Fibroblast of skin of right quadriceps (primary cell): ENCODE measurements at places on chromosomes 5 and 9.

DNA sequence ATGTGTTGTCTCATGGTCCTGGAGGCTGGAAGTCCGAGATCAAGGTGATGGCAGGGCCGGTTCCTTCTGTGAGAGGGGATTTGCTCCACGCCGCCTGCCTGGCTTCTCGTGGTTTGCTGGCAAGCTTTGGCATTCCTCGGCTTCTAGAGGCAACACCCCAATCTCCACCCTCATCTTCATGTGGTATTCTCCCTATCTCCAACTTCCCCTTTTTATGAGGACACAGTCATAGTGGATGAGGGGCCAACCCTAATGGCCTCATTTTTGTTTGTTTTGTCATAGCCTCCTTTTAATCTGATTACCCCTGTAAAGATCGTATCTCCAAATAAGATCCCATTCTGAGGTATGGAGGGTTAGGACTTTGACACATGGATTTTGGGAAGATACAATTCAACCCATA lies 41.7 kb upstream of the CLK4 start:
- no peak for DNase-seq

GRCh38 chr5:146203011-146203871 lies at the start of gene RBM27:
RBM27 (plus strand) TSS chr5:146203605; CDS start chr5:146203766, 161 bp downstream.
- peak; percentile 99 for DNase-seq

DNA sequence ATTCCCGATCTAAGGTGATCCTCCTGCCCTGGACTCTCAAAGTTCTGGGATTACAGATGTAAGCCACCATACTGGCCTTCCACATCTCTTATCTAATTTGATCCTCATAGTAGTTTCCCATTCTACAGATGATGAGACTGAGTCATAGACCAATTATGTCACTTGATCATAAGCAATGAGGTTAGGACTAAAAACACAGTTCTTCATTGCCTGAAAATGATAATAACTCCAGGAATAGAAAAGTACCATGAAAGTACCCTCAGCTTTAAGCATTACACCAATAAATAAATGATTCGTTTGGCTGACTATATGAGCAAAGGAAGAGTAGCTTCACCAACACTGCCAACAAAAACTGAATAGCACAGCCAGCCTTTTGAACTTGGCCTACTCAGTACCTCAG lies 389.5 kb downstream of the ACTL7B start:
- no peak for DNase-seq

- DNase-seq: no peak
Measured at GRCh38 chr9:27278374-27278773, 18.6 kb downstream of the EQTN start.

DNA sequence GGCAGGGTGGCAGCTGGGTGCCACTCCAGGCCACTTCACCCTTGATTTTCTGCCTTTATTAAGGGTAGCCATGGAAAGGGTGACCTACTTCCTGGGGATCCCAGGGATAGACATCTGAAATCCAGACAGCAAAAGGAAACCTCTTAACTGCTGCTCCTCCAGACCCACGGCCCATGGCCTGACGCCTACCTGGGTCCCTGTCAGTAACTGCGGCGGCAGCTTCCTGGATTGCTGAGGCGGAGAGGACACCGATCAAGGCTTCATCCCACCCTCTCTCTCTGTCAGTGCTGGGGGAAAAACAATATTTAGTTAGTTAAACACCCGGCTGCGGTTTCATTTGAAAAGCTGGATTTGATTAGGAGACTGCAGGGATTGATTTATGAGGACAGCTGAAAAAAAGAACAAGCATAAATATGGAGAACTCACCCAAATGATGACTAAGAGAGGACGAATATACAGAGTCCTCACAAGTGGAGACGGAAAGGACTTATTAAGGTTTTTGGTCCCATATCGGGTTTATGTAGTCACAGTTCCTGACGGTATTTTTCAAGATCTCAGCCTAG lies 158.7 kb upstream of the KLF4 start:
- peak; percentile 87 for DNase-seq

- DNase-seq: no peak
Measured at GRCh38 chr5:99349787-99350186, 421.0 kb upstream of the CHD1 start.

DNA sequence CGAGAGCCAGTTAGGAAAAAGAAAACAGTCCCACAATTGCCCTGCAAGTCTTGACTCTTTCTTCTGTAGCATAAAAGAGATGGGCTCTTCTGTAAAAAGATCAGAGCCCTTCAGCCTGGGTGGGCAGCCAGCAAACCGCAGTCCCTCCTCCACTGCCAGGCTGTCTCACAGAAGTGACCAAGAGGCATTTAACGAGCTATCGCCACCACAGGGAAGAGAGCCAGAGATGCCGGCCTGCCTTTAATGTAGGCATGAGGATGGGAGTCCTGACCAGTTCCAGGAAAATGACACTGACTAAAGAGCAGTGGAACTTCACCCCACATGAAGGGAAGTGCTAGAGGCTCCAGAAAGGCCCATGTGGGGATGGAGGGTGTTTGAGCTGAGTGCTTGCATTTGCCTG lies 264.6 kb downstream of the NDUFS4 start:
- no peak for DNase-seq

DNA sequence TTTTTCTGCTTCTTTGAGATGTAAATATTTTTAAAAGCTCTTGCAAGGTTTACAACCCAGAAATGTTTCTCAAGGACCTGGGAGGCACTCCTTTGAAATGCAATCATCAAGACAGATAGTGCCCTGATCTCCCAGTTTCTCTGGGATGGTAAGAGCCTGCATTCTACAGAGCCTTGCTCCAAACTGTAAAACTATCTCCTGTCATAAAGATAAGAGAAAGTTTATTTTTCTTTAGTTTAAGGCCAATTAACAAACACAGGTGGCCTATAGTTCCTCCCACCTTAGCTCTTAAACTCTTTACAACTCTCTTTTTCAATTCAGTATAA lies 1231.1 kb upstream of the NUDT12 start:
- no peak for DNase-seq

GRCh38 chr5:122944051-122944450 lies 92.5 kb downstream of the PPIC start:
- DNase-seq: no peak

- peak; percentile 1 for DNase-seq
Measured at GRCh38 chr5:11619339-11620024, 284.8 kb downstream of the CTNND2 start.

DNA sequence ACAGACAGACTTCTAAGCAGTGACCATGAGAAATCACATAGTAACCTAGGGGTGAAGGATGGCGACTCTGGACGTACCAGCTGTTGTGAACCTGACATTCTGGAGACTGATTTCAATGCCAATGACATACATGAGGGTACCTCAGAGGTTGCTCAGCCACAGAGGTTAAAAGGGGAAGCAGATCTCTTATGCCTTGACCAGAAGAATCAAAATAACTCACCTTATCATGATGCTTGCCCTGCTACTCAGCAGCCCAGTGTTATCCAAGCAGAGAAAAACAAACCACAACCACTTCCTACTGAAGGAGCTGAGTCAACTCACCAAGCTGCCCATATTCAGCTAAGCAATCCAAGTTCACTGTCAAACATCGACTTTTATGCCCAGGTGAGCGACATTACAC lies 38.0 kb upstream of the CCDC152 start:
- DNase-seq: peak; percentile 9

DNA sequence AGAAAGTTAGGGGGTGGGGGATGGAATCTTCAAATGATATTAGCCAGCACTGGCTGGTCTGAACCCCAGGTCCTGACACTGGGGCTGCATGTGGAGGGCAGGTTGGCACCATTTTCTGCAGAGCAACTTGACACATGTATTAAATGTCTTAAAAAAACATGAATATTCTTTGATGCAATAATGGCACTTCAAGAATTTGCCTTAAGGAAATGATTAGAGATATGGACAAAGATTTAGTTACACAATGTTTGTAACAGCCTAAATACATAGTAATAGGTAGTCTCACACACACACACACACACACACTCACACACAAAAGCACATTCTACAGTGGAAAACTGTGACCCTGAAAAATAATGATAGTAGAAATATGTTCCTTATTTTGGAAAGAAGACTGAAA lies 3.6 kb downstream of the SVEP1 start:
- no peak for DNase-seq

GRCh38 chr9:114174876-114175771 lies 19.8 kb downstream of the COL27A1 start:
- DNase-seq: peak; percentile 78
